ENCODE measurements at places on chromosomes 2 and 18.

- no peak for DNase-seq
Observed at GRCh38 chr2:31269087-31269486, 35.1 kb downstream of the EHD3 start.

GRCh38 chr2:178008636-178009289, 63.8 kb downstream of the PDE11A start:
- DNase-seq = no peak

- DNase-seq = no peak
Observed at GRCh38 chr2:133271105-133271504, 297.2 kb downstream of the NCKAP5 start.

GRCh38 chr2:9225806-9226205, 19.2 kb downstream of the ASAP2 start:
- DNase-seq = no peak

All from GM19239 (cell line).